SW 1271 (cell line): ENCODE measurements at places on chromosomes 5 and 9.

- peak; percentile 81 for DNase-seq
These were observed 190.6 kb upstream of the MSX2 start for GRCh38 chr5:174533751-174534241.

- DNase-seq = no peak
These were observed 34.6 kb downstream of the RXRA start for GRCh38 chr9:134360897-134361296.

DNA sequence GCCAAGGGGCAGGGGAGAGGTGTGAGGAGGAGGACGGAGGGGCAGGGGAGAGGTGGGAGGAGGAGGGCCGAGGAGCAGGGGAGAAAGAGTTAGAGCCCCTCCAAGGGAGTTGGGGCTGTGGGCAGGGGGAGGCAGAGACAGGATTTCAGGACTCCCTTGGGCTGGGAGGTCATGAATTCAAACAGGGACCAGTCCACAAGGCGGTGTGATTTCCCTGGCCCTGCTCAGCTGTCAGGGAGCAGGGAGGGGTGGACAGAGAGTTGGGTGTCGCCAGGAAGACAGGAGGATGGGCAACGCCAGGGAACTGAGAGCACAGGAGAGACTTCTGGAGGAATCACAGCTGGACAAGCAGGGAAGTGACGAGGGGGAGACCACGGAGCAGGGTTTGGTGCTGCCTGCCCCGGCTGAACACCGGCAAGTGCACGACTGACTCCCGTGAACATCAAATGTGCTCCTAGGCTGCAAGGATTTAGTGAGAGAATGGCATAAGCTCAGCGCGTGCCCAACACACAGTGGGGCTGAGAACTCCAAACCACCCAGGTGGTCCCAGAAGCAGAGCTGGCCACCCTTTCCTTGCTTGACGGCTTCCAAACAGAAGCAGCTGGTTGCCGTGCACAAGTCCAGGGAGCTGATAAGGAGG is 17.8 kb upstream of the OLFM1 start:
- no peak for DNase-seq

GRCh38 chr5:53900677-53901076 is 340.2 kb downstream of the NDUFS4 start:
- no peak for DNase-seq

DNA sequence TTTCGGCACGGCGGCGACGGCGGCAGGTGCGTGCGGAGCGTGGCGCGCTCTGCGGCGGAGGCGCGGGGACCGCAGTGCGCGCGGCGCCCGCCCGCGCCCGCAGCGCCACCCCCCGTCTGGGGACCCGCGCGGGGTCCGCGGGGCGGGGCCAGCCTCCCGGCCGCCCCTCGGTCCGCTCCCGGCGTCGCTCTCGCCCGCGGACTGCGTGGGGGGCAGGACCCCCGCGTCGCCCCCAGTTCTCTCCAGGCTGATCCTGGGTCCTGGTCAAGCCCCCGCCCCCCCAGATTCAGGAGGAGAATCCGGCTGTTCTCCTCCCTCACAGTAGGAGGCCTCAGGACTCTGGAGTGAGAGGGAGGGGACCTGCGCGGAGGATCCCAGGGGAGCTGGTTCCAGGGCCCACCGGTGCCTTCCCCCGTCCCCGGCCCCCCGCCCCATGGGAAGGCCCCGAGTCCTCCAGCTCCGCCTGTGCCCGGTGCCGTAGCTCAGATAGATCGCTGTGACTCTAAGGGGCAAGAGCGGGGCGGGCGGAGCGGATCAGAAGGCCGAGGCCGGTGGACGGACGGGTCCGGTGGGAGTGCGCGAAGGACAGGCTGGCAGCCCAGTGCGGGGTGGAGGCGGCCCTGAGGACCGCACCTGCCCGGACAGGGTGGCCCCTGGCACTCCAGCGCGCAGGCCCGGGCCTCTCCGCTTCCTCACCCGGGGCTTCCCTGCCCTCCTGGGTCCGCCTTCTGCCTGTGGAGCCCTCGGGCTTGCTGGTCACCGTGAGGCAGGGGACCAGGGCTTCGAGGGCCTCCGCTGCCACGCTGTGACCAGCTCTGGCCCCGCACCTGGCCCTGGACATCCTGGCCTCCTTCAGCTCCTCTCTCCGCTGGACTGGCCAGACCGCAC is at the start of gene RNF208:
TSS of gene RNF208 (minus strand) at position 51 of the 888 bp plus-strand sequence. CDS start 1,028 bp downstream, outside the sequence.
- no peak for DNase-seq

GRCh38 chr5:175129121-175129520 is 314.9 kb downstream of the DRD1 start:
- DNase-seq = no peak

DNA sequence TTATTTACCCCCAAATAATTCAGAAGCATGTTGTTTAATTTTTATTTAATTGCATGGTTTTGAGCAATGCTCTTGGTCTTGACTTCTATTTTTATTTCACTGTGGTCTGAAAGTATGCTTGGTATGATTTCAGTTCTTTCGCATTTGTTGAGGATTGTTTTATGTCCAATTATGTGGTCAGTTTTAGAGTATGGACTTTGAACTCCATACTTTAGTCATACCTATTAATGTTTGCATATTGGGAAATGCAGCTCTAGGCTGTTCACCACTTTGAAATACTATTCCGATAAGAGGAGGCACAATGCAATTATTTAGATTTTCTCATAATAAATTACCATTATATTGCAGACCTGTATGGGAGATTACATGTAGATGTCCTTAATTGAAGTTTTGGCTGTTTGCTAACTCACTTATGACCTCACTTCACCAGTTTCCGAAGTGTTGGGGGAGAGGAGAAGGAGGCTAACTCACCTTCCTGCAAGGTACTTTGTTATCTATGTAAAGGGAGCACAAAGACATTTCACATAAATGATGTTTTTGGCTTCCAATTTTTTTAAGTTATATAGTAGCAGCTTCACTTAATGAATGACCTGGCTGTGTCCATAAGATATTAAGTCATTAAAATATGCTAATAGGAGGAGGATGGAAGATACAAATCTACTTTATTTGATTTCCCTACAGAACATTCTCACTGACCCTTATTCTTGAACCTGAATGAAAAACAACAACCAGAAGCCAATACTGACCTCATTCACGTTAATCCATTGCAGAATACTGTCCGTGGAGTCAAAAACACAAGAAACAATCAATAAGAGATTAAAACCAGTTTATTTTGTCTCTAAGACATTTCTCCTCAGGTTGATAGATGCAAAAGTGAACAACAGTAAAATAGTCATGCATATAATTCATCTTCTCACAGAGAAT is 970.3 kb upstream of the ARRDC3 start:
- no peak for DNase-seq

GRCh38 chr9:92968081-92968480 is 20.8 kb downstream of the FGD3 start:
- no peak for DNase-seq
